SJCRH30 (cell line): ENCODE measurements at places on chromosomes 1 and 21. TPM values are rescaled to one million over a fixed set of nuclear protein-coding genes. Genes with fewer than 3 reads are reported as not detected.

AMY2A gene
- total RNA-seq: not detected in 2 replicates

WDR64 gene
- not detected in 2 replicates for total RNA-seq

MROH9 gene
- not detected in 2 replicates for total RNA-seq

CTTNBP2NL gene
- total RNA-seq: 12.1 and 13.2 TPM in 2 replicates
